ENCODE measurements at places on chromosomes 11 and 22.

GRCh38 chr11:18013790-18014507 is 1.1 kb upstream of the SERGEF start:
- no peak for DNase-seq

- DNase-seq = no peak
Observed at GRCh38 chr22:37214731-37215030, 2.4 kb upstream of the SSTR3 start.

GRCh38 chr11:13010749-13011465 is 1.8 kb downstream of the RASSF10 start:
- DNase-seq = no peak

DNA sequence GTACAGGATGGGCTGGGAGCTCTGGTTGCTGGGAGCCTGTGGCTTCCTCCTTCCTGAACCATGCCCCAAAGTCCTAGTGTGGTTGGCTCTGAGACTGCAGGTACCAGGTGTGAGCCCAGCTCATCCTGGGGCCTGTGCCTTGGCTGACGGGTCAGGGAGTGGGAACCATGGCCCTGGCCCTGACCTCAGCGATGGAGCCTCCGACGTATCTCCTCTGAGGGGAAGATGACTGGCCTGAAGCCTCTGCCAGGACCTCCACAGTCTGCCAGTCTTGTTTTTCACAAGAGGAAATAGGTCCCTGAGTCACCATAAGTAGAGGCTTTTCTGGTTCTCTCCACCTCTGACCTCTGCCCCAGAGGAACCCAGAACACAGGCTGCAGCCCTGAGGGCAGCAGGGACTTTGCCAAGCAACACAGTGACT is 3.4 kb downstream of the RCE1 start:
- DNase-seq = no peak
